ENCODE measurements at places on chromosomes 4 and X. TPM values are rescaled to one million over a fixed set of nuclear protein-coding genes. Genes with fewer than 3 reads are reported as not detected.
A peak's percentile ranks its signal among the peaks of the same experiment; 100 is the strongest.

DNA sequence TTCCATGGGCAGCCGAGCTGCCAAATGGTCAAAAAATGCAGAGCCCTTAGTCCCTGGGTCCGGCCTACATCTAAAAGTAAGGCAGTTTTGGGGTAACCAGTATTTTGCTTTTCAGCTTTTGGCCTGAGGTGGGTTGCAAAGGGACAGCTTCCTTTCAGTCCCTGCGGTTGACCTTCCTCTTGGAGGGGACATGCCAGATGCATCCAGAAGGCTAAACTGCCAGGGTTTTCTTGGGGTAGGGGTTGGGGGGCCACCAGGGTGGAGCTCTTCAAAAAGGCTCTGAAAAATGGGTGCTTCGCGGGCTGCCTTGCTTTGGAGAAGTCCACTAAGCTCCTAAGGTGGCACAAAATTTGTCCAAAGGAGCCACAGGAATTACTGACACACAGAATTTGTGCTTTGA is 120.7 kb downstream of the UBE2K start:
- no peak for DNase-seq

DNA sequence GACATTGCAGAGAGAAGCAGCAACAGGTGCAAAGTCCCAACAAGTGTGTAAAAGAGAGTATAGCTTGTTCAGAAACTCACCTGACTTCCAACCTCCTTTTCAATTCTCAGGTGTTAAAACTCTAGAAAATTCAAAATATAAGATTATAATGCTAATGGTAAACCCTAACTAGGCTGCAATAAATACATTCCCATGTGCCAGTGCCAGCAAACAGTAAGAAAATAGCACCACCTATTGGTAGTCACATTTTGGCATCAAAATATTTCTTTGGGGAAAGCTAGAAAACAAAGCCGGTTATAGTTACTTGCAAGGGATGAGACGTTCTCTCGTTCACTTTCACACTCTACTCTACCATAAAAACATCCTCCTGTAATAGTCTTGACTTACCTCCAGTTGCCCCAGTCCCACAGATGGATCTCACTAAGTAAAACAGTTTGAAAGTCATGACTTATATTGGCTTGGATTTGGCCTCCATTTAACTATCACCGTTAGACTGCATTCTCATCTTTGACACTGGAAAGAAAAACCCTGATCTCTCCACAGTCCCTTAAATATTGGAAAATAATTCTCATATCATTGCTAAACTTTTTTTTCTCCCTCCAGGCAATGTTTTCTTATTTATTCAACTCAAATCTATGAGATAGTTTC is 9.6 kb downstream of the BMP3 start:
- DNase-seq, result no peak

- DNase-seq, result peak; percentile 73
These were observed 2085.4 kb downstream of the ARAP2 start for GRCh38 chr4:34158878-34159277.

GRCh38 chr4:13920901-13921300 is 293.4 kb upstream of the BOD1L1 start:
- DNase-seq, result peak; percentile 100

DNA sequence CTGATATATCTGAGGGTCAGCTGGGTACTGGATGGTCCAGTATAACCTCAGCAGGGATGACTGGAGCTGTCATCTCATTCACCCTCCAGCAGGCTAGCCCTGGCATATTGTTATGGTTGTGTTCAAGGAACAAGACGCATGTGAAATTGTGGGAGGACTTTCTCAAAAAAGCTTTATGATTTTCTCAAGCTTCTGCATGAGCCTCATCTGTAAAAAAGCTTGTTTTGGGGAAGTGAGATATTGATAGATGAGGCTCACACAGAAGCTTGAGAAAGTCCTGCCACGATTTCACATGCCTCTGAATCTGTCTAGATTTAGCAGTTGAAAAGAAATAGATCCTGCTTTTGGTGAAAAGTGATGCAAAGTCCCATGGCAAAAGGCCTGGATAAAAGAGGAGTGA is 93.4 kb downstream of the SPCS3 start:
- no peak for DNase-seq

DNA sequence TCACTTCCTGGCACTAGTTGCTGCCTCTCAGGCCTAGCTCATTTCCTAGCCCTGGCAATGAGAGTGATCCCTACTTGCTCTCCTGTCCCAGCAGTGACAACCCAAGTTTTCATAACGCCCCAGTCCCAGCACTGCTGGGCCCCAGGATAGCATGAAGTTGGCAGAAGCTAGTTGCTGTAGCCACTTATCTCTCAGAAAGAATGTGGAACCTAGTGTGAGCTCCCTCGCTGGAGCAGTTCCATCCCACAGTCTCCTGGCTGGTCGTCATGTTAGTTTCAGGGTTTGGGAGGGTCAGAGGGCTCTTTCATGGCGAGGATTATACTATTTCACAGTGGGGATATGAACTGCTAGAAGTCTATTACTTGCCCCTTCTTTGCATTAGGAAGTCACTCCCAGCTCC is 5.1 kb downstream of the PF4 start:
- no peak for DNase-seq

DNA sequence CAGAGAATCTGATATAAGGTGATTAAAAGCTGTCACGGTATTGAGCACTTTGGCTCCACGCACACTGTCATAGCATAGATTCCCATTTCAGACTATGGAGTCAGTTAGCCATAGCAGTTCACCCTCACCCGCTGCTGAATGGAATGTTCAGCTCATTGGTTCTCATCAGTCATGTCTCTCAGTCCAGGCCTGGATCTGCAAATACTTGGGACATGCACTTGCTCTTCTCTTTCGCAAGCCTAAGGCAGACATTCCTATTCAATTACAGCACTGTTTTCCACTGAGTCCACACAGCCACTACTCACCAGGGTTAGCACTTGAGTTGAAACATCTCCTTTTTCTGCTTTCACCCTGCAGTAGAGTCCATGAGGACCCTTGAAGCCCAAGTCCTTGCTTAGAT is 30.6 kb upstream of the SCML1 start:
- peak; percentile 77 for DNase-seq

DNA sequence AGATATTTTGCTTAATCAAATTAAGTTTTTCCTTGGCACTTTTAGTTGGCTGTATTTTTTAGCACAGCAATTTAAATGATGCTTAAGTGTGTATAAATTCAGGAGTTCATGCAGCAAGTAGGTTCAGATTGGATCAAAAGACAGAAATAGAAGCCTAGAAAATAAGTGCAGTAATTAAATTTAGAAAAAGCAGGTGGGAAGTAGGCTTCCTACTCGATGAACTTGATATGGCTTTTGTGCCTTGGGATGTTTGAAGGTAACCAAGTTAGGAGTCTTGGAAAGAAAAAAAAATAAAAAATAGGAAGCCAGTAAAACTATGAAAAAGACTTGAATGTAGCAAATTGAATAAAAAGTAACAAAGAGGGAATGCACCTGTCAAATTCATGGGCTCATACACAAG is 372.3 kb downstream of the SPOCK3 start:
- no peak for DNase-seq

DNA sequence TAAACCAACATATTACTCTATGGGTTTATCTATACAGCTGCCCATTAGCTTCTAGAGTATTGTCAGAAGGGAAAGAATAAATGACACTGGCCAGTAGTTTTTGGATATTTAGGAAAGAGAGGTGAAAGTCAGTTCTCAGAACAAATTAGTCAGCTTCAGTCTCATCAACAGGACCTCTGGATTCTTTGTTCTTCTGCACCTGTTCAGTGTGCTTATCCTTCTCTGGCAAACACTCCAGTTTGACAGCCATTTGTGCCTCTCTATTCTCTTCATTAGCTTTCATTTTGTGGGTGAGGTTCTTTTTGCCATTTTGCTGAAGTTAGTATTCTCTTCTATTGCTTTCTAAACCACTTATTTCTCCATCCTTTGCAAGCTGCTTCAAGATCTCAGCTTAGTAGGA is 107.0 kb downstream of the PCDH18 start:
- no peak for DNase-seq

DNA sequence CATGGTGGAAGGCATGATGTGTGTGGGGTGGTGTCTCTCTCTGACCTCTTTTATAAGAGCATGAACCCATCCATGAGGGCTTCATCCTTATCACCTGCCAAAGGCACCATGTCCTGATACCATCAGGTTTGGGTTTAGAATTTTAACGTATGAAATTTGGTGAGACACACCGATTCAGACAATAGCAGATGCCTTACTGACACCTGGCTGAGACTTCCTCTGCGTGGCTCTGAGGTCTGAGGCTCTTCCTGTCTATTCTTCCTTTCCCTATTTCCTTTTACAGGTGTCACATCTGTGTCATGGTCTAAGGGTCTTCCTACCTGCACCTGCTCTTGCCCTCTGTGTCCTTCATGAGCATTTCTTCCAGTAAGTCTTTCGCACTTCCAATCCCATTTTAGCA is 320.7 kb upstream of the CLNK start:
- no peak for DNase-seq

GRCh38 chrX:101462892-101463291 is 22.4 kb upstream of the ARMCX4 start:
- peak; percentile 9 for DNase-seq

DNA sequence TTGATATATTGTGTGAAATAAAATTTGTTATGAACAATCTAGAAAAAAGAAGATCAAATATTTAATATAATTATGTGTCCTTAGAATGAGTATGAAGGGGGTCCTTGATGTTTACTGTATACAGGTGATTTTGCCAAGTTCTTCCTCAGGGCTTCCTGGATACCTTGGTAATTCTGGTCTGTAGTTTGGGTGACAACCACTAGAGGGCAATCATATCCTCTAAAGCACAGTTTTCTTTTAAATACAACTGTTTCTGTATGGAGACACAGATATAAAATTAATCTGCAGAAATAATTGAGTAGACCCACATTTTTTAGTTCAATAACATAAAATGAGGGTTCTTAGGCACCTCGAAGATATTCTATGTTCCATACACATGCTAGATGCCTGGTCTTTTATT is 157.7 kb downstream of the SPANXN1 start:
- DNase-seq, result peak; percentile 1

DNA sequence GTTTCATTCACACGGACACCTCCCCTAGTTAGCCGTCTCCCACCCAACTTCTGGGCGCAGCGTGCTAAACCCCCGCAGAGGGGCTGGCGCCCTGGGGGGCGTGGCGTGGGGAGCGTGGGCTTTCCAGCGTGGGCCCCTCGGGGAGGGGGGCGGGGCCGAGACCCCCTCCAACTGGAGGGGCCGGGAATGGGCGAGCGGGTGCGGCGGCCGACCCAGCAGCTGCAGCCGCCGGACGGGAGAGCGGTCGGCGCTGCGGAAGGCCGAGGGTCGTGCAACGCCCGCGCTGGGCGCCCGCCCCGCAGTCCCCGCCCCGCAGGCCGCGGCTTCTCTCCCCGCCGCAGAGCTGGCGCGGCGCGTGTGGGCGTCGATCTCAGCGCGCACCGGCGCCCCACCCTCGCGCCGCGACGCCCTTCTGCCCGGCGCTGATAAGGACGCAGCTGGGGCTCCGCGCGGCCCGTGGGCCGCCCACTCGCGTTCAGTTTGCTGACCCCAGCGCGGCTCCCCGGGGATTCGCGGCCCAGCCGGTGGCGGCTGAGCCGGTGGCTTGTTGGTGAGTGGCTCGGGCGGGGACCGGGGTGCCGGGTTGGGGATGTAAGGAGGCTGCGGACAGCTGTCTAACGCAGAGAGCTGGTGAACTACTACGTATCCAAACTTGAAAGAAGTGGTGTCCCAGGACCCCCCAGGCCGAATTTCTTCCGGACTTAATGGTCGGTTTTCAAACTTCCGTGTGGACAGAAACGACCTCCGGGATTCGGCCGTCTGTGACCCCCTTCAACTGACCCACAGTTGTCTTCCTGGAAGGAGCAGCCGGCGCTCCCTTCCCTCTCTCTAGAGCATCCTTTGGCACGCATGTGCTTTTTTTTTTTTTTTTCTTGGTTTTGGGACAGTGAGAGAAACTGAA is 1.5 kb downstream of the FHDC1 start:
- peak; percentile 54 for DNase-seq

GRCh38 chrX:130529531-130529930 is 127.7 kb downstream of the RBMX2 start:
- no peak for DNase-seq

DNA sequence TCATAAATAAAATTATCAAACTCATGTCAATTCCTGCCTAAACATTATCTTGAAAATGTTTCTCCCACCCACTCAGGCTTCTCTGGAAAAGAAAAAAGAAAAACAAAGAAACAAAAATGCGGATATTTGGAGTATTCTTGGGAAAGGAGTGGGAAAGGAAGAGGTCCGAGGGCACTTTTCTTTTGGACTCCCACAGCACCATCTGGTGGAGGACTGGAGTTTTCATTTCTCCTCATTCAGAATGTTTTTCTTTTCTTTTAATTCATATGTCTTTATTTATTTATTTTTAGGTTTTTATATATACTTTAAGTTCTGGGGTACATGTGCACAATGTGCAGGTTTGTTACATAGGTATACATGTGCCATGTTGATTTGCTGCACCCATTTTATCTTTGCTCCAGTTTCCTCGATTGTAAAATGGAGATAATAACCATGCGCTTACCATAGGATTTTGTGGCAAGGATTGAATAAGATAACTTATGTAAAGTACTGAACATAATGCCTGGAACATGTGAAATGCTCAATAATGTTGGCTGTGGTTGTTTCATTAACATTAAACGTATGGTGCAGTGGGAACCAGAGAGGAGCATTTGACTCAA is 8.0 kb upstream of the KCNE5 start:
- DNase-seq, result peak; percentile 2

DNA sequence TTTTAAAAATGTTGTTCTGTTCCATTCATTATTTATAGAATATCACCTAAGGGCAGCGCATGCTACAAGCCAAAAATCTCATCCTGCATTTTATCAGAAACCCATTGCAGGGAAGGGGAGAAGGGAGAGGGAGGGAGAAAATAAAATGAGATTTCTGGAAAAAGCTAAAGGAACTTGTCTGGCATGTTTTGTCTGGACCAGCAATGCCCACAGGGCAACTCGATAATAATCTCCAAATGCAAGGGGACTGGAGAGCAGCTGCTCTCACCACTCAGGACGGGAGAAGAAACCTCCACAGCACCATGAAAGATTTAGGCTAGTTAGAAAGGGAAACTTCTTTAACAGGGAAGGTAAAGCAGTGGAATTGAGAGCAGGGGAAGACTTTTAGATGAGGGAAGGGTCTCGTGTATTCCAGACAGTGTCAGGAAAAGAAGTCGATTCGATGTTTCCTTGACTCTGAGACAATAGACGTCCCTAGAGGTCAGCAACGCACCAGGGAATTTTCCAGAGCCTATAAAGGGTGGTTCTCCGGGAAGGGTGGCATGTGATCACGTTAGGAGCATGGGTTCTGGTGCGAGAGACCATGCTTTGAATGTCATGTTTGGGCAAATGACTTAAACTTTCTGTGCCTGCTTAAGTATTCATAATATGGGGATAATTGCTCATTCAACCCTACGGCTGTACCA is 132.2 kb upstream of the NDP start:
- DNase-seq, result no peak

- no peak for DNase-seq
These were observed 123.2 kb upstream of the IGFBP7 start for GRCh38 chr4:57233386-57233785.

CSAG1 gene
- not detected for total RNA-seq

GPR50 gene
- total RNA-seq, result not detected

TRAM1L1 gene
- total RNA-seq, result 1.2 TPM

MGARP gene
- total RNA-seq, result 0.37 TPM

FGF2 gene
- total RNA-seq, result 2.5 TPM

COL4A6 gene
- total RNA-seq, result 25.2 TPM

CDS1 gene
- total RNA-seq, result 20.8 TPM

All from foreskin keratinocyte (primary cell).